ENCODE measurements at places on chromosomes 4 and X.

DNA sequence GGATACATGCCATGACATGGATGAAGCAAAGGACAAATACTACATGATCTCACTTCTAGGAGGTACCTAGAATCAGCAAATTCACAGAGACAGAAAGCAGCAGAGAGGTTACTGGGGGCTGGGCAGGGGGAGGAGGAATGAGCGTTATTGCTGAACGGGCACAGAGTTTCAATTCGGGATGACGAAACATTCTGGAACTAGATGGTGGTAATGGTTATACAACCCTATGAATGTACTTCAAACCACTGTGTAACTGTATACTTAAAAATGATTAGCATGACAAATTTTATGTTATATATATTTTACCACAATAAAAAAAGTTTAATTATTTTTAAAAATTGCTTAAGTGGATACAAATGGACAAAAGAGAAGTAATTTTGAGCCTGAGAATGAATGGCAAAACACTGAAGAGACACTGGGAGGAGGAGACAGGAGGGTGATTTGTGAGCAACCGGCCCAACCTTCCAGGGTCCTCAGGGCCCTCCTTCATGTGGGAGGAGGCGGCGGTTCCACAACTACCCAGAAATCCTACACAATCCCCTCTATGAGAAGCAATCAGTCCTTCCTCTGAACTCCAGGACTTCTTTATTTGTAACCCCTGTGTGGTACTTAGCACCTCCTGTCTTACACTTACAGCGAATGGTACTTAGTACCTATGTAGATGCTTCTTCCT lies 14.1 kb downstream of the ACSL1 start:
- H3K27ac ChIP-seq: no peak overlapping the region
- H3K4me1 ChIP-seq: peaks cover 24% of the 10 kb centered on the region
- DNase-seq: no peak
- H3K27me3 ChIP-seq: no peaks in the 10 kb centered on the region

DNA sequence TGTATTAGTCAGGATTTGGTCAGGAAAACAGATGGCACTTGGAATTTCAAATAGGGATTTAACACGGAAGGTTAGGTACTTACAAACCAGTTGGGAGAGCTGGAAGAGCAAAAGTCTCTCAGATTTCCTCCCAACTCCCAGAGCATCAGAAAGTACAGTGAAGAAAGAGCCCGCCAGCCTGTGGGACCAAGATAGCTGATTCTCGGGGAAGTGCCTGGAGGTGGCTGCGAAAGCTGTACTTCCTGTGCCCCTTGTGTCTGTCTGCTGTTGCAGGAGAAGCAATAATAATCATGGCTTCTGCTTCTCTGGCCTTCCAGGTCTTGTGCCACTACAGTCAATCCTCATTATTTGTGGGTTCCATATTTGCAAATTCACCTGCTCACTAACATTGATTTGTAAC lies 221.0 kb upstream of the BCOR start:
- no peaks in the 10 kb centered on the region for H3K27me3 ChIP-seq
- H3K4me3 ChIP-seq: no peak overlapping the region
- no peaks in the 10 kb centered on the region for H3K4me1 ChIP-seq
- no peak for DNase-seq

DNA sequence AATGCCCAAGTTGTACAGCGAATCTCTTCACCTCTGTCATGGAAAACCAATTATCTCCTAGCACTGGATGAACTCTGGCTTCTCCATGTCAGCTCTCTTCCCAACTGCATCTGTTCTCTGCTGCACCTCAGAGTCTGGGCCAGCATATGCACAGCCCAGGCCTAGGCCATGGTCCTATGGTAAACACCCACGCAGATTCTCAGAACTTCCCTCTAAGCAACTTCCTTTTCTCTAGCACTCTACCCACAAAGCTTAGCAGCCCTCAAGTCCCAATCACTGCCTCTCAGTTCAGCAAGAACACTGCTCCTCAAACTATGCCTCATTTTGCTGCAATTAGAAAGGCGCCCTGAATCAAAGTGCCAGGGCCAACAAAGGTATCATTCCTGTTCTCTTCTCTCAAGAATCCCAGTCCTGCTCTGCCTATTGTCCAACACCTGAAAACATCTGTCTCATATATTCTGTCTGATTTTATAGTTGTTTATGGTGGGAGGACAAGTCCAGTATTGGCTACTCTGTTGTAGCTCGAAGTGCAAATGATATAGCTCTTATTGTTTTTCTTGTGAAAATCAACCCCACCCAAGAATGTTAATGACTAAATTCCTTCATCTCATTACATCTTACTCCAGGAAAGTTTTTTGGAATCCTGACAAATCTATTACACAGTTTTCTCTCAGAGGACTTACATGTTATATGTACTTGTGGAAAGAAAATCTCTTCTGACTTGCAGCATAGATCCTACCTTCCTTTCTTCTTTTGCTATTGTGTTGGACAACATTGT lies 85.4 kb downstream of the DCHS2 start:
- no peaks in the 10 kb centered on the region for H3K36me3 ChIP-seq
- H3K27me3 ChIP-seq: peaks cover 8% of the 10 kb centered on the region
- H3K4me1 ChIP-seq: peaks cover 2% of the 10 kb centered on the region
- no peak overlapping the region for H3K27ac ChIP-seq
- no peak overlapping the region for H3K4me3 ChIP-seq

DNA sequence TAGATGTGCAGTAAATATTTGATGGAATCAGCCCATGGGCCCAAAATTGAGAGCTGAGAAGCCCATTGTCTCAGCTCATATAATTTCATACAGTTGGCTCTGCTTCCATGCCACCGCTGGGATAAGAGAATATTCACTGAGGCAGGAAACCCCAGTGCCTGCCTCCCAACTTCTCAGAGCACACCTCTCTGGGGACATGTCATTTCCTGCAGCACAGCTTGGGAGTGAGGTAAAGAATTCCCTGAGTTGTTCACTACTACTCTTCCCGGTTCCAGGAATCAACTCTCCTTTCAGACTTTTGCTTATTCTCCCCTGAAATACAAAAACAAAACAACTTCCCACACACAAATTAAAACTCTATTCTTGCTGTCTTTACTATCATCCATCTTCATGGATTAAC lies 389.3 kb downstream of the MAPK10 start:
- no peak for DNase-seq
- H3K4me3 ChIP-seq: no peak overlapping the region
- no peaks in the 10 kb centered on the region for H3K4me1 ChIP-seq
- H3K36me3 ChIP-seq: no peaks in the 10 kb centered on the region
- no peaks in the 10 kb centered on the region for H3K27me3 ChIP-seq

- peaks cover 62% of the 10 kb centered on the region for H3K4me1 ChIP-seq
- H3K27ac ChIP-seq: peak overlapping the region; percentile 92
- peaks cover 34% of the 10 kb centered on the region for H3K36me3 ChIP-seq
- DNase-seq: peak; percentile 1
Measured at GRCh38 chrX:1463581-1463980, 10.9 kb upstream of the ASMTL start.

- DNase-seq: peak; percentile 33
- H3K27ac ChIP-seq: no peak overlapping the region
- H3K4me3 ChIP-seq: no peak overlapping the region
- no peaks in the 10 kb centered on the region for H3K36me3 ChIP-seq
Measured at GRCh38 chr4:38266616-38267015, 306.4 kb downstream of the PTTG2 start.

DNA sequence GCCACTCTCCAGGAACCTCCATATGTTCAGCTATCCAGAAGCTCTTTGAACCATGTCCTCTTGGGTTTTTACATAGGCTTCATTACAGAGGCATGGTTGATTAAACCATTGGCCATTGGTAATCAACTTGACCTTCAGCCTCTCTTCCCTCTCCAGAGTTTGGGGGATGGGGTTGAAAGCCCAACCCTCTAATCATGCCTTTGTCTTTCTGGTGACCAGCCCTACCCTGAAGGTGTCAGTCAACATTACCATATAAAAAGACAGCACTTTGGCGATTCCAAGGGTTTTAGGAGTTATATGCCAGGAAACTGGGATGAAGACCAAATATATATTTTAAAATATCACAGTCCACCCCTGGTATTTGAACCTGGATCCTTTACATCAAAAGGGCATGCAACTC lies 222.5 kb downstream of the CHIC1 start:
- H3K27ac ChIP-seq: no peak overlapping the region
- no peak overlapping the region for H3K4me3 ChIP-seq
- H3K4me1 ChIP-seq: no peaks in the 10 kb centered on the region
- no peaks in the 10 kb centered on the region for H3K27me3 ChIP-seq
- no peaks in the 10 kb centered on the region for H3K36me3 ChIP-seq
- no peak for DNase-seq

DNA sequence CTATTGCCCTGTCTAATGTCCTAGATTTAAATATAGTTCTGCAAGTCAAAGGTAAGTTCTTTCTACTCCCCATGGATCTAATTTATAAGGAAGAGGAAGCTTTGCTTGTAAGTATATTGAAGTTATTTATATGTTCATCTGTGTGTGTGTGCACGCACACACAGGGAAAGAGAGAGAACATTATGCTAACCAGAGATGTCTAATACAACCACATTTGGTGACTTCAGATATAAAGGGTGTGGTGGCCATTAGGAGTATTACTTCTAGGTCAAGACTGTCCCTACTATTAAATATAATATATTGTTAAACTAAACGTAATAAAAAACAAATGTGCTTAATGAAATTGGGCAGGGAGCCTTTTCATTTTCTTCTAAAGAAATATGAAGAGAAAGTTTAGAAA lies 4.1 kb downstream of the DCK start:
- peaks cover 63% of the 10 kb centered on the region for H3K36me3 ChIP-seq
- H3K4me3 ChIP-seq: peak overlapping the region; percentile 94
- peak overlapping the region; percentile 94 for H3K27ac ChIP-seq
- no peaks in the 10 kb centered on the region for H3K27me3 ChIP-seq
- DNase-seq: no peak

GRCh38 chr4:8914461-8915171 lies 43.0 kb upstream of the HMX1 start:
- H3K4me1 ChIP-seq: no peaks in the 10 kb centered on the region
- no peak overlapping the region for H3K4me3 ChIP-seq
- H3K36me3 ChIP-seq: no peaks in the 10 kb centered on the region
- H3K27me3 ChIP-seq: peaks cover 1% of the 10 kb centered on the region
- DNase-seq: no peak

DNA sequence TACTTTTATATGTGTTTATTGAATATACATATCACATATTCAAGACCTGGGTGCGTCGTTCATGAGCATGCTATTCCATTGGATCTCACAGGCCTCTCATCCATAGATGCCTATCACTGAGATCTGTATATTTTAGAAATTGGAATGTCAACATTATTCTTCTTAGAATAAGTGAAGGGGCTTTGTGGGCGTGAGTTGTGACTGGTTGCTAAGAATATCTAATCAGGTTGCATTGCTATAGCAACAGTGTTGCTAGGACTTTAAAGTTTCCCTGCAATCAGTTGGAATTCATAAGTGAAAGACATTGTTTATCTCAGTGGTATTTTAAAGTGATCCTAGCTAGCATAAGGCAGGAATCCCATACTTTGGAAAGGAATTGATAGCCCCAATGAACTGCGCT lies 36.7 kb upstream of the ANK2 start:
- H3K27me3 ChIP-seq: no peaks in the 10 kb centered on the region
- no peaks in the 10 kb centered on the region for H3K36me3 ChIP-seq
- no peak overlapping the region for H3K4me3 ChIP-seq
- no peak for DNase-seq

DNA sequence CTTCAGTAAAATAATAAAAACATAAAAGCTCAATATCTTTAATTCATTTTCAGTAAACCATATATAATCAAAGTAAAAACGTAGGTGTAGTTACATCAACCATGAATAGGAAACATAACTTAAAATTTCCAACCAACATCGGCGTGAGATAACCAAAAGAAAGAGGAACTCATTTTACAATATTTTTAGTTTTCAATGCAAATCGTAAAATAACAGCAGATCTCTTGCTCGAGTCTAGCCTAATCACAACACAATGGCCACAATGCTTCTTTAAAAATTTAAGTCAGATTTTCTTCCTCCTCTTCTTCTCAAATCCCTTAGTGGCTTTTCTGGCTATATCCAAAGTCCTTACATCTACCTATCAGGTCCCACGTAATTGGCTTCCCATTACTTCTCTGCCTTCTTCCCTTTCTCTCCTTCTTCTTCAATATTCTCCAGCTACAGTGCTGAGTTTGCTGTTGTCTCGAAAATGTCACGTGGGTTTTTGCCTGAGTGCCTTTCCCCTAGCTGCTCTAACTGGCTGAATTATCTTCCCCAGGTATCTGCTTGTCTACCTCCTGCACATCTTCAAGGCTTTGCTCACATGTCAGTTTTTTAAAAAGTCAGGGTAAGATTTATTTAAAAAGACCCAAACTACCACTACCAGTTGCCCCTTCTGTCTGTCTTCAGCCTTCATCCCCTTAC lies 90.9 kb upstream of the BANK1 start:
- H3K36me3 ChIP-seq: no peaks in the 10 kb centered on the region
- H3K27me3 ChIP-seq: peaks cover 3% of the 10 kb centered on the region
- H3K4me3 ChIP-seq: no peak overlapping the region

DNA sequence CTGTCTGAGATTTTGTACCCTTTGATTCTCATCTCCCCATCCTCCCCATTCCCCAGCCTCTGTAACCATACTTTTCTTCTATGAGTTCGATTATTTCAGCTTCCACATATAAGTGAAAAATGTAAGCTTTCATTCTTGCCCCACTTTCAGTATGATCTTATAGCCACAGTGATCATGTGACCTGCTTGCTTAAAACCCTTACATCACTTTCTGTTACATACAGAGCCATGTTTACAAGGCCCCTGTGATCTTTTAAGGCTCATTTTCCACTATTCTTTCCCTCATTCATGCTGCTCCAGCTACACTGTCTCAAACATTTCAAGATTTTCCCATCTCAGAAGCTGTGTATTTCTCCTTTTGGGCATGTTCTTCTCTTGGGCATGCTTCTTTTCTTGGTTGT lies 147.7 kb downstream of the DCK start:
- DNase-seq: no peak
- H3K27me3 ChIP-seq: no peaks in the 10 kb centered on the region

DNA sequence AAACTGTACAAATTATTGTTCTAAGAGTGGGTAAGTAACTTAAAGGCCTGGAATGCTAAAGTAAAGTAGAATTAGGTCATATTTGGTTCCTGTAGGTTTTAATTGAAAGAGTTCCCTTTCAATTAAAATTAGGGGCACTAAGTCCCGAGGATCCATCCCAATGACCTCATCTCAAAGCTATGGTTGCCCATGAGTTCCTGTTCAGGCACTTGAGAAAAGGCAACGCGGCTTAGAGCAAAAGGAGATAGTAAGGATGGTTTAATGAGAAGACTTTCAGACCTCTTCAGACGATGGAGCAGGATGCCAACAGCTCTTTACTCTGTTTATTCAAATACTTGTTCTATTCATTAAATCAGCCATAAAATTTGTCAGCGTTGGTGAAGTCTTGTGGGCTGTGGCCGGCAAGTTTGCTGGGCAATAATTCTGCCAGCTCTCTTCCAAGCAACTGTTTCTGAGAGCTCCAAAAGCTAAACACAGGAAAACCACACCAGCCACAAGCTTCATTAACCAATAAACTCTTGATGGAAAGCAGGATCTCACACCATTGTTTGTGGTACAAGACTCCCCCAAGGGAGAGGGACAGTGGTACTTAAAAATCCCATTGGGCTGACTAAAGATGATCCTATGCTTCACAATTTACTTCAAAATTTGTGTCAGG lies 167.4 kb downstream of the COL4A6 start:
- no peak for DNase-seq
- H3K4me3 ChIP-seq: no peak overlapping the region
- no peaks in the 10 kb centered on the region for H3K4me1 ChIP-seq
- H3K36me3 ChIP-seq: no peaks in the 10 kb centered on the region
